ENCODE measurements at places on chromosomes 11 and 22.

DNA sequence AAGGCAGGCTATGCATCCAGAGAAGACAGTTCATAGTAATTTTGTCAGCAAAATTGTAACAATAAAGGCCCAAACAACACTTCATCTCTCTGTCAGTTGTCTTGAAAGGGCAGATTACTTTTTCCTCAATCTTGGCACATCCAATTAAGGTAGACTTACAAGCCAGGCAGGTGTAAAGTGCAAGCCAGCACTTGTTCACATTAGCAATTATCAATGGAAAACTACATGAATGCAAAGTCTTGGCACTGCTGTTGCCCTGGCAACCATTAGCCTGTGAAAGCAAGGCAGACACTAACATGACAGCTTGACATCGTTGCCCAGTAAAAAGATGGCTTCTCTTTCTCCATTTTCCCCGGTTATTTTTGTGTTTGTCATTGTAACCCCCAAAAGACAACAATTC is 677.2 kb upstream of the TENM4 start:
- no peak for DNase-seq

- no peak for DNase-seq
These were observed 221.2 kb downstream of the MN1 start for GRCh38 chr22:27580311-27580897.

GRCh38 chr22:23749841-23750301 is 1.0 kb downstream of the ZNF70 start:
- no peak for DNase-seq

DNA sequence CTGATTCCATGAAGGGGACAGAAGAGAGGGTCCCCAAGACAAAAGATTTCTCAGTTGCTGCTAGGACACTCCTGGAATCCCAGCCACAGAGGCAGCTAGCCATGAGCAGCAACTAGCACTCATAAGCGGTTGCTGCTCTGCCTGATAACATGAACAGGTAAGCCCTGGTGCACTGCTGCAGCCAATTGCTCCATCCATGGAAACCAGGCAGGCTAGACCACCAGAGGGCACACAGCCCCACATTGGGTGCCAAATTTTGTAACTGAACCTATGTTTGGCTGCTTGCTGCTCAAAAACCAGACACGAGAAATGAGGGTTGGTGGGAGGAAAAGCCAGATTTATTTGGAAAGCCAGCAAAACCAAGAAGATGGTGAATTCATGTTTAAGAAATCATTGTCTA is 21.9 kb upstream of the QSER1 start:
- peak; percentile 58 for DNase-seq

GRCh38 chr11:73958521-73959141 is 7.8 kb downstream of the DNAJB13 start:
- DNase-seq, result no peak

DNA sequence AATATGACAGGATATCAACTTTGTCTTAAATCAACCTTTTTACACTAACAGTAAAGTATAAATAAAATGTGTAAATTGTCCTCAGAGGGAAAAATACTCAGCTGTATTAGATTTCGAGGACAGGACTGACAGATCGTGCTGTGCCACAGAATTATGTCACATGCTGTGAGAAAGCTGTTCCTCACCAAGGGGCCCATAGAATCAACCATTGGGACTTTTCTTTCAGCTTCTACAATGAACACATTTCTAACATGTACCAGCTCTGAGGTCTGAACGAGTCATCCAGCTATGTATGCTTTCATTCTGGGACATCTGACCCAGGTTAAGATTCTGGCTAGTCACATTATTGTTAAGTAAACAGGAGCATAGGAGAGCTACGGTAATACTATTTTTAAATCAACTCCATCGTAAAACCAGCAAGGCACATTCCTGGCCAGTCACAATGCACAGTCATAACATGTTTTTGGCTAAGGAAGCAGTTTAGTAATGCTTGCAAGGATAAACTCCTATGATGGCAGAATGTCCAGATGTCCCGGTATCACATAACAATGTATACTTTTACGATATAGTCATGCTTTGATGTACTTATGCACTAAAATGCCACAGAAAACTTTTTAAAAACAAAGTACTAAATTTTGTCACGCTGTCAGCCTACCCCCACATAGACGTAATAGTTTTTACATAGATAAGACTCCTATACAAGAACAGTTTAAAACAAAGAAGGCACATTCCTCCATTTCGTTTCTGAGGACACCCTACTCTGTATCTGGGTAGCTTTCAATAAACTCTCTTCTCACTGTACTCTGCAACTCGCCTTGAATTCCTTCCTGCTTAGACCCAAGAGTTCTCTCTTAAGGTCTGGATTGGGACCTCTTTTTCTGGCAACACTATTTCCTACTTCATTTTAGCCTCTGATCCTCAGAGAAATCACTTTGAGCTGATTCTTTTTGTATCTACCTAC is 27.4 kb downstream of the ZNF214 start:
- no peak for DNase-seq

GRCh38 chr11:134544095-134544815 is 132.2 kb upstream of the B3GAT1 start:
- DNase-seq, result no peak

GRCh38 chr11:19872512-19873145 is 160.0 kb downstream of the NAV2 start:
- DNase-seq, result peak; percentile 63

DNA sequence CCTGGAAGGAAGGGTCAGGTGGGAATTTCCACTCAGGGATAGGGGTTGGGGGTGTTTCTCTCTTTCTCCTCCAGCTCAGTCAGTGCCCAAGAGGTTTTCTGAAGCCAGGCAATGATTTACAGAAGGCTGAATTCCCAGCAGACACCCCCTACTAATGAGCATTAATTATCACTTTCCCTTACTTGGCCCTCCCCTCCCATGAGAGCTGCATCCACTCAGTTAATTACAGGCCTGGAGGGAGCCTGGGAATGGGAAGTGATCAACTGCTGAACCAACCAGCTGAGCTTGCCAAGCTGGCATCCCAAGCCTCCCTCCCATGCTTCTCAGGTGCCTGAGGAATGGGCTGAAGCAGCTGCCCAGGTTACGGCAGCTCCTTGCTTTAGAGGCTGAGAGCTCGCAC is 992 bp downstream of the LGALS12 start:
- DNase-seq, result no peak

- DNase-seq, result no peak
These were observed 56.3 kb downstream of the SLN start for GRCh38 chr11:107655602-107656001.

DNA sequence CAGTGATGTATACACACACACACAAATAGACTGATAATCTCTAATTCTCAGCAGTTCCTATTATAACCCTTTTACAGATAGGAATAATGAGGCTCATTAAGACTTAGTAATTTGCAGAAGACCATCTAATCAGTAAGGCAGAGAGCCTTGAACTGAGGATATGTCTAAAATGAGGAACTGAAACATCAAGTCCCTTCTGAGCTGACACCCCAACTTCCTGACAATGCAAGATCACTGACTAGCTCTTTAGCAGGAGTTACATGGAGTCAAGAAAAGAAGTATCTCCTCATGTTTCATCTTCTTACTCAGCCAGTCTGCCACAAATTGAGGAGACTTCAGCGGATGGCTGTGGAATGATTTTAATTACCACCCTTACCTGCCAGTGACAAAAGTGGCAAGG is 193.0 kb downstream of the MSANTD4 start:
- DNase-seq, result no peak

DNA sequence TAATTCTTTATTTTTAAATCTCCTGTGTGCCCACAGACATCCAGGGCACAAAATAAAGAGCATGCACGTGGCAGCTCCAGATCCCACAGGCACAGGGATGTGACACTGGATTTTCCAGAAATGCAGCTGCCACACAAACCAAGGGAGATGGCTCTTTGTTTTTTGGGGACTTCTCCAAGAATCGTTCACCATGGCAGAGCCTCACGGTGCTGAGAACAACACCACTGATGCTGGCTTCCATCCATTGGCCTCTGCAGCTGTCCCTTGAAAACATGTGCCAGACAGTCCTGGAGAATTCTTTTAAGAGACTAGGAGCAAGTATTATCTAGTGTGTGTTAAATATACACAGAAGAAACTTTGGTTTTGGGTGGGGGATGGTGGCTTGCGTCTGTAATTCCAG is 108.4 kb upstream of the SLC22A12 start:
- no peak for DNase-seq

DNA sequence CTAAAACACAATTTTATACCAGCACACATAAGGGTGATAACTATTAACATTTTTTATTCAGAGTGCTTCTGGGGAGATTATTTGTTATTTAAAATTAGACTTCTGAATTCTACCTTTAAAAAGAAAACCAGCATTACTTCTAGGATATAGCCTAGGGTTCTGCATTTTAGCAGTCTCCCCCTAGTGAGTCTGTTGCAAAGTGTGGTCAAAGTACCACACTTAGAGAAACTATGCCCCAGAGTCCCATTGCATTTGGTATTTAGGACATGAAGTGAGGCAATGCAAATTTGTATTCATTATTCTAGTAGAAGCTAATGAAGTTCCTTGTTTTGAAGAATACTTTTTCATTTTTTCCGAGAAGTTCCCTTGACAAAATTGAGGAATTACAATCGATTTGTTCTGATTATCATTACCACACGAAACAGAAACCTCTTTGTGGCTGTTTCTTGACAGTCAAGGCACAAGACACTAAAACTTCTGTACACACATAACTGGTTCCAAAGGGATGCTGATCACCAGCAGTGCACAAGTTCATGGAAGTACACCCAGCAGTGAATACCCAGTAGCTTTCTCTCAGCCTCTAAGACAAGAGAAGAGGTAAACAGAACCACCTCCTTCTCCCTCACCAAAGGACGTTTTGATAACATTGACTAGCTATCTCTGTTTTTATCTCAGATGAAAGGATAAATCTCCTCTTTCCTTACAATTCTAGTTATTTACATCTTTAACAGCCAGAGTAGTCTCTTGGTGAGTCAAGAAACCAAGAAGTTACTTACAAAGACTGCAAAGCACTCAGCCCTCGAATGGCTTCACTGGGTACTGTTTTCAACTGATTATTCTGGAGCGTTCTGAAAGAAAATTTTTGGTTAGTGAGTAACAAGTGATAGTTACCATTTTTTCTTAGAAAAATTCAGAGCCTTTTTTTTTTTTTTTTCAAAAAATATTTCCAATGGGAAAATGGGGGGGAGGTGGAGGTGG is 27.6 kb upstream of the CCDC34 start:
- DNase-seq, result no peak

- no peak for DNase-seq
These were observed 11.2 kb downstream of the MCM5 start for GRCh38 chr22:35411102-35411501.

GRCh38 chr11:15180212-15180792 is 65.6 kb downstream of the INSC start:
- DNase-seq, result no peak
